CD4-positive, alpha-beta T cell treated with Interleukin-21 for 1 hour (primary cell): ENCODE measurements at places on chromosomes 11 and 22.
A peak's percentile ranks its signal among the peaks of the same experiment; 100 is the strongest.

DNA sequence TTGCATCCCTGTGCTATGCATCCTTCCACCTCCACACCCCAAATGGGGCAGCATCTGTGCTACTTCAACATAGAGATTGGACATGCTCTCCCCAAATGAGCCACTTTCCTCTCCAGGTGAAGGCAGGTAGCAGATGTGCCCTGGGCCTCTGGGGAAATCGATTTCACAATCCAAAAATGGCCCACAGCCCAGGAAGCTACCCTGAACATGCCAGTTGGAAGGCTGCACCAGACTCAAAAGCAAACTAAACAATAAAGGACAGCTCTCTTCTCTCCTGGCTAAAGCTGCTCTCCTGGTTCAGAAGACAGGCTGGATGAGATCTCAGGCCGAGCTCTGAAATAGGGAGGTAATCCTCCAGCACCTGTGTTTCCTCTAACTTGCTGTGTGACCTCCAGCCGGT, 19.7 kb downstream of the ISX start:
- no peak for DNase-seq

DNA sequence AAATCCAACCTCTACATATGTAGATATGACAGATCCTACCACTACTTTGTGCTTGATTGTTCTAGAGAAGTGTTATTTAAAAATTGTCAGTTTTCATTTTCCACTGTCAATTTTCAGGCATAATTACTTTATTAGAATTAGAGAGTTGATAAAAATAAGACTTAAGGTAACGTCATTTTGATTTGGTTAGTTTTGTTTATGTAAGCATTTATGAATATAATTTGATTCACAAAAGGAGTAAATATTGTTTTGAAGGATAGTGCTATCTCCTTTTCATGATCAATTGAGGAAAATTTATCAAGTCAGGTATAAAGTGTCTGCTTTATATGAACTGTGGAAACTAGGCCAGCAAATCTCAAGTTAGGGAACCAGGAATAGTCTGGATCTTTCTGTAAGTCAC, 42.6 kb upstream of the PITPNB start:
- no peak for DNase-seq

DNA sequence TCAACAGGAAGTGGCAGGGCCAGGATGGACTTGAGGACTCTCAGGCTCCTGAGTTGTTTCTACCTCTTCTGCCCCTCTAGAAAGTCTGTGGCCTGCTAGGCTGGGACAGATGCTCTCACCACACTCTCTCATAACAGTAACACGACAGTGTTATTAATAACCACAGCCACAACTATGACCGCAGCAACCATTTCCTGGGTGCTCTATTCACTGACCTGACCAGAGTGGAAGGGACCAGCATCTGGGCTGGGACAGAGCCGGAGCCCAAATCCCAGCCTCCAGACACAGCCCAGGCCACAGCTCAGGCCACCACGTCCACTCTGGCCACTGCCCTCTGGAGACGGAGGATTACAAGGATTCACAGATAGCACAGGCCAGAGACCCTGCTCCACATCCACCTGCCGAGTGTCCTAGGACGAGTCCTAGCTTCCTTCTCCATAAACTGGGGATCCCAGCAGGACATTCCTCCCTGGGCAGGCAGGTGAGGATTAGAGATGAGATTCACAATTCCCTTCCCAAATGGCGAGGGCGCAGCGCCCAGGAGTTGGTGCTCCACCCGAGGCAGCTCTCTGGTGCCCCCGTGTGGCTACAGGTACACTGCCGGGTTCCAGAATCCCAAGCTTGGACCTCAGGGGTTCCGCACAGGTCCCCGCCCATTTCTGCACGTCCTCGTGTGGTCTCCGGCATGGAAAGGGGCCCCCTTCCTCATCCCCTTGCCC, 7.1 kb downstream of the PNPLA5 start:
- peak; percentile 19 for DNase-seq

GRCh38 chr22:44266796-44267760, 45.7 kb downstream of the SHISAL1 start:
- no peak for DNase-seq

- DNase-seq, result no peak
Measured at GRCh38 chr11:121767433-121767832, 314.7 kb upstream of the SORL1-AS1 start.

GRCh38 chr11:77512092-77512491, 38.2 kb upstream of the PAK1 start:
- no peak for DNase-seq

DNA sequence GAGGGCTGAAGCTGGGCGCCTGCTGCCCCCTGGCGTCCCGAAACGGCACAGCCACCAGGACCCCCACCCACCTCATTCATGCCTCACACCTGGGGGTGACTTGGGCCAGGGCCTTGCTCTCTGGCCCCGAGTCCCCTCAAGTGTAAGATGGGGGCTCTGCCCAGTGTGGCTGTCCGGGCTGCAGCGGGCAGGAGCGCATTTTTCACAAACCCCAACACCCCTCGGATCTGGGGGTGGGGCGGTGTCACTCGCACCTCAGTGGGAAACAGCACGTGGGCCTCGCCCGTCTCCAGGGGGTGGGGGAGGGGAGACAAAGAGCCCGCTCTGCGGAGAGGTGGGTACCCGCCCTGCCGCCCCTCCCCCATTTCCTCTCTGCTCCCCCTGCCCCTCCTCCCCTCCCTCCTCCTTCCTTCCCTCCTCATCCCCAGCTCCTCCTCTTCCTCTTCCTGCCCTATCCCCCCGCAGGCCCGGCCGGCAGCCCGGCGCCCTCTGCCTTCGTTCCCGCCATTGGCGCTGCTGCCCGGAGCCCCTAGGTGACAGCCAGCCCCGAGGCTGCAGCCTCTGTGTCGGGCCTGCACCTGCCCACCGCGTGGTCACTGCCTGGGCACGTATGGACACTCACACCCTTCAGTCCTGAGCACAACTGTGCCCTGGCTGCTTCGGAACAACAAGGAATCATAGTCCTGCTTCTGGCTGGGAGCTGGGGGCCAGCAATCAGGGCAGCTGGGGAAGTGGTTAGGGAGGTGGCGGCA, 6.8 kb upstream of the CDKN1C start:
- DNase-seq, result peak; percentile 70
